Activated naive CD4-positive, alpha-beta T cell (primary cell): ENCODE measurements at places on chromosomes 1 and 21.

DNA sequence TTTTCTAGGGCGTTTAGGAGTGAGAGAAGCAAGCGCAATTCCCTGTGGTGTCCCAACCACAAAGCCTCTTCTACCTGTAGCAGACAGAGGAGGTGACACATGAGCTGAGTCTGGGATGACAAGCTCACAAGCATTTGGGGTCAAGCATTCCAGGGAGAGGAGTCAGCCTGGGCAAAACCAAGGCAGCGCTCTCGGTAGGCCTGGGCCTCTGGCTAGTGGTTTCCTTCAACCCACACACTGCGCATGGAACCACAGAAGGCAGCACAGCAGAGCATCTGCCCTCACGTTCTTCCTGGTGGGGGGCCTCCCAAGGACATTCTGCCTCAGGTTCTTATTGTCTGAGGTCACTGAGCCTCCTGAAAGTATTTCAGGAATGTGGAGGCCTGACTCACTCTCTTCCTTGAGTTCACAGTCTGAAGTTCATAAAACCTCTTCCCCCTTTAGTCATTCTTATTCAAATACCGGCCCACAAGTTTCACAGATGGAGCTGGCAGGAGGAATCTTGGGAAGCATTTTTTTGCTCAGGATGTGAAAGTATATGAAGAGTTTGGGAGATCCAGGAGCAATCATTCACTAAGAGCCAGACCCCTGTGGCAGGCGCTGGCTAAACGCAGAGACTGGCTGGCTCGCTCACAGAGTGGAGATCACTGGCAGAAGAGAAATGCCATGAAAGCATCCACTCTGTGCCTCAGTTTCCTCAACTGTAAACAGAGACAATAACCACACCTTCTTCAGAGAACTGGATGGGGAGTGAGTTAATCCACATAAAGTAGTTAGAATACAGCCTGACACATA lies 26.8 kb downstream of the CCN1 start:
- DNase-seq, result no peak

DNA sequence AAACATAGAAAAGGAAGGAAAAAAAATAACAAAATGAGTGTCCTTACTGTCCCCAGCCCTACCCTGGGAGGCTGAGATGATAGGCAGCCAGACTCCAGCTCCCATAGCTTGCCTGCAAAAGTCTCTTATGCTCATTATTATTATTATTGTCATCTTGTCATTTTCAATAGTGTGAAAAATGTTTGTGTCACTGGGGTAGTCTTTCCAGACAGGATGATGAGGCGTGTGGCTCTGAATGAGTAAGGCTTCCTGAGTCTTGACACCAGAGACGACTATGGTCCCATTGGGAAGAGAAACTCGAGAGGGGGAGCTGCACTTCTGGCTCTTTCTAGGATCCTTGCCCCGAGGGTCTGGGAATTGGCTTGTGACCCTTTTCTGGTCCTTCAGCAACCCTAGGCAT lies 1.1 kb upstream of the CYB561D1 start:
- DNase-seq, result no peak

GRCh38 chr1:61387829-61388228 lies 305.5 kb downstream of the NFIA start:
- DNase-seq, result no peak

DNA sequence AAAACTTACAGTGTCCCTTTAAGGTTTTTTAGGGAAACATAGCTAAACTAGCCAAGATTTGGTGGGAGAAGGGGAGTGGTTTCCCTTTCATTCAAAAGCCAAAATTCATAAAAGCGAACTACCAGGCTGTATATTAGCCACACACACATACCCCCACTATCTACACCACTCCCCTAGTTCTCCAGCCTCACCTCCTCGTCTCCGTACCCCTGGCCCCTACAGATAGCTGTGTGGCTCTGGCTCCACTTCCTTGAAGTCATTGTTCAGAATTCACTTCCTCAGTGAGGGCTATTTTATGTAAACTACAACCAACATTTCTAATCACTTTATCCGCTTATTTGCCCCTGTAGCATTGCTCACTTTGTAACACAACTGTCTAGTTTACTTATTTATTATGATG lies 5.3 kb upstream of the DPH5 start:
- no peak for DNase-seq

GRCh38 chr1:2474933-2475371 lies 1.1 kb upstream of the PLCH2 start:
- no peak for DNase-seq

- no peak for DNase-seq
Measured at GRCh38 chr1:82564333-82564732, 763.6 kb downstream of the ADGRL2 start.

GRCh38 chr1:201354151-201354900 lies 23.2 kb downstream of the TNNT2 start:
- no peak for DNase-seq

DNA sequence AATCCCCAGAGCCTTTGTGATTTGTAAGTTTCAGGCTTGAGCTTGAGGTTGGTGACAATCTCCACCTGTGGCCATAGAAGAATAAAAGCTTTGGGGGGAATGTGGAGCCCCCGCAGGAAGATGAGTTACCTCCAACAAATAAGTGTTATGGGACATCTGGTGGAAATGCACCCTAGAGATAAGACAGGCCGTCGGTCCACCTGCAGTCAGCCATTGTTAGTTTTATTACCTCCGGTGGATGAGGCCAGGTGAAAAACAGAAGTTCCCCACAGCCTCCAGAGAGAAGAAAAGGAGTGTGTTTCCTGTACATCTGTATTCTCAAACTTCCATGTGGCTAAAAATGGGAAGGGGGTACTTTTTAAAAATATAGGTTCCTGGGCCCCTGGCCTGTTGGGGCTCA lies 137.4 kb downstream of the KAZN start:
- no peak for DNase-seq

GRCh38 chr1:184755226-184756065 lies 788 bp upstream of the EDEM3 start:
- DNase-seq, result no peak

GRCh38 chr1:229027622-229028182 lies 243.2 kb upstream of the RAB4A start:
- no peak for DNase-seq

GRCh38 chr1:228008391-228009115 lies 1.8 kb downstream of the WNT3A start:
- DNase-seq, result no peak

GRCh38 chr21:41045534-41046268 lies 122.3 kb upstream of the BACE2 start:
- no peak for DNase-seq

- DNase-seq, result no peak
Measured at GRCh38 chr1:26544126-26544525, 14.6 kb downstream of the RPS6KA1 start.

- no peak for DNase-seq
Measured at GRCh38 chr1:41222496-41222895, 19.6 kb downstream of the SCMH1 start.

DNA sequence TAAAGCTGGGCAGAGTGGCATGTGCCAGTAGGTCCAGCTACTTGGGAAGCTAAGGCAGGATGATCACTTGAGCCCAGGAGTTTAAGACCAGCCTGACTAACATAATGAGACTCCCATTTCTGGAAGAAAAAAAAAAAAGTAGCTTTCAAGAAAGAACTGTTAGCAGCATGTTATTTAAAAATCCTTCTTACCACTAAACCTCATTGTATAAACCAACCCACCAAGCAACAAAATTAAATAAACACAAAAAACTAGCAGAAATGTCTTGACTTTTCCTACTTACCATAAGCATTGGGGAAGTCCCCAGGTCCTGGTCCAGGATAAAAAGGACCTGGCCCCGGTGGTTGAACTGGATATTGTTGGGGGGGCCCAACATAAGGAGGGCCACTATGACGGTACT lies 192.9 kb upstream of the HP1BP3 start:
- no peak for DNase-seq

DNA sequence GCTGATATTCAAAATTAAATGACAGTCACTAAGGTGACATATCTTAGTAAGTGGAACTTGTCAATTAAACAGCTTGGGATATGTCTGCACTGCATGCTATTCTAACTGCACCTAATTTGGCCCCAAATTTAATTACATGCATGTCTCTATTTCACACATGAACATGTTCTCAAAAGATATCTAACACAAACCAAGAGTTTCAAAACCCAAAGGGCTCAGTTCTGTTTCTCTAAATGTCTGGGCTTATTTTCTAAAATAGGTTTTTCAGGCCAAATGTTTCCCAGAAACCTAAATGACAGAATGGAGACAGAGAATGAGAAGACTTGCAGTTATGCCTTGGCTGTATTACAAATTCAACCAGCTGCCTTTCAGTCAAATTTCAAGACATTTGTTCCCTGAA lies 11.3 kb downstream of the RAB29 start:
- no peak for DNase-seq

GRCh38 chr21:42112857-42113256 lies 41.7 kb downstream of the UMODL1 start:
- DNase-seq, result no peak

GRCh38 chr1:47564570-47564969 lies 126.7 kb downstream of the FOXD2 start:
- no peak for DNase-seq

DNA sequence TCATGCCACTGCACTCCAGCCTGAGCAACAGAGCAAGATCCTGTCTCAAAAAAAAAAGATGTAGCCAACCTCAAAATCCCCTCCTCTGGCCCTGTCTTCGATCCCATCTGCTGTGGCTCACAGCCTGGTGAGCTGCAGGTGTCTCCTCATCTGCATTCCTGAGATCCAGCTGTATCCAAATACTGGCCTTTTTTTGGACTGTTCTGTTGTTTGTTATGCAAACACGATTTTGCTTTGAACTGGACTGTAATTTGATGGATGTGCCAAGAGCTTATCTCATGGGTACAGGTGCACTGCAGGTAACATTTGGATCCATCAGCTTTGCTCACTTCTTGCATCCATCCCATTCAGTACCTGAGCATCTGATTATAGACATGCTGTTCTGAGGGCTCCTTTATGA lies 14.1 kb upstream of the FAM43B start:
- no peak for DNase-seq

GRCh38 chr1:101388904-101389546 lies 152.2 kb downstream of the S1PR1 start:
- DNase-seq, result no peak

GRCh38 chr1:211903490-211904245 lies 73.1 kb upstream of the LPGAT1 start:
- no peak for DNase-seq

GRCh38 chr1:186496171-186496851 lies 35.4 kb upstream of the PDC start:
- DNase-seq, result no peak

GRCh38 chr21:43988016-43988415 lies 24.1 kb upstream of the TRAPPC10 start:
- no peak for DNase-seq

GRCh38 chr1:110616587-110616986 lies 10.4 kb upstream of the KCNA2 start:
- DNase-seq, result no peak
